Renal cortical epithelial cell (primary cell): ENCODE measurements at places on chromosomes 6 and 20. TPM values are rescaled to one million over a fixed set of nuclear protein-coding genes. Genes with fewer than 3 reads are reported as not detected.

The C6orf132 gene
- 6.9 and 16.3 TPM in 2 replicates for total RNA-seq

- DNase-seq, result no peak
These were observed 167.0 kb downstream of the PREX1 start for GRCh38 chr20:48660788-48661187.

The RCAN2 gene
- total RNA-seq, result 1.6 and 3.1 TPM in 2 replicates

The SCGN gene
- total RNA-seq, result 0.20 TPM in 1 of 2 replicates, not detected in the other

DNA sequence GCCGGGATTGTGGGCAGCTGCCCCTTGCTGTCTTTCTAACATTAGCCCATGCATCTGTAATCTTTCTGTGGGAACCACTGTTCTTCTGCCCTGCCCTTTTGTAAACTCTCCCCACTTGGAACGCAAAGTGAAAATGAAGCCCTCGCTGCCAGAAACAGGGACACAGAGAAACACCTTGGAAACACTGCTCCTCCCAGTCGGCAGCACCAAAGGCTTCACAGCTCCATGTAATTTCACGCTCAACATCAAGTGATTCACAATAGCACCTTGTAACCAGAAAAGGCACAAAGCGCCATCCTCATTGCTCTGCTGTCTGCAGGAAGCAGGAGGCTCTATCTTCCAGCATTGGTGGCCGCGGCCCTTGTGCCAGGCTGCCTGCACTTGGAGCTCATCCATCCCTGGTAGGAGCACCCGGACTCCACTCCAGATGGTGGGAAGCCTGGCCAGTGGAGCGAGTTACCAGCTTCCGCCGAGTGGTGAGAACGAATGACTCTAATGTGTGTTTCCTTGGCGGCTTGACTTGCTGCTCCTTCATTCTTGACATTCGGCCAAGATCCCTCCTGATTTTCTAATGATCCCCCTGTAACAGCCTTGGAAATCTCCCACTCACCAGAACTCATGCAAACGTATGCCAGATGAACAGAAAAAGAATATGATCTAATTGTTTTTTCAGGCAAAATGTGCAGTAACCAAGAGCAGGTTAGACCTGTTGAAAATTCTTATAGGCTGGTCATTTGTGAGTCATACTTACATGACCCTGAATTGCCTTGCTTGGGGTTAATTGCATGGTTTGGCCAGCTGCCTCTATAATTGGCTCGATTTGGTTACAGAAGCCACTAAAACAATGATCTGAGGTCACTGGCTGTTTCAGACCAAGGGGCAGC lies 169.1 kb upstream of the CDYL start:
- DNase-seq, result peak; percentile 98

- no peak for DNase-seq
These were observed 2.3 kb upstream of the SCAND1 start for GRCh38 chr20:35956616-35957015.

DNA sequence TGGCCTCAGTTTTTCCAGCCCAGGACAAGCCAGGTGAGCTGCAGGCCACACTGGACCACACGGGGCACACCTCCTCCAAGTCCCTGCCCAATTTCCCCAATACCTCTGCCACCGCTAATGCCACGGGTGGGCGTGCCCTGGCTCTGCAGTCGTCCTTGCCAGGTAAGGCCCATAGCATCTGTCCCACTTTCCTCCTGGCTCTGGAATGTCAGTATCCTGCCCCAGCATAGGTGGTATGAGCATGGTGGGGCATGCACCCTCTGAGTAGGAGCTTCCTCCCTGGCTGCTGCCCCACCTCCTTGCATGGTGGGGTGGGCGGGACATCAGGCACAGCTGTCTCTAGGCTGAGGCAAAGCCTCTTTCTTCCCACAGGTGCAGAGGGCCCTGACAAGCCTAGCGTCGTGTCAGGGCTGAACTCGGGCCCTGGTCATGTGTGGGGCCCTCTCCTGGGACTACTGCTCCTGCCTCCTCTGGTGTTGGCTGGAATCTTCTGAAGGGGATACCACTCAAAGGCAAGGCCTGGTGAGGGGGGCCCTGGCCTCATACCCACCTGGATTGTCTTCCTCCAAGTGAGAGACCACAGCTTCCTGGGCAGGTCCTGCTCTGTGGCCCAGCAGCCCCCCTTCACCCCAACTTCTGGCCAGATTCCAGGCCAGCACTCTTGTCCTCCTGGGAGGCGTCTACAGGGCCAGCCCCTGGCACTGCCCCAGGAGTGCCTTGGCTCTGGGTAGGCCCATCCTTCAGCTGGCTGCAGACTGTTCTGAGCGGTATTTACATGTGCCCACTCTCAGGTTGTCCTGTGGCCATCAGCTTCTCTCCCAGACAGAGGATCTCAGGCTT lies 9.1 kb downstream of the PI16 start:
- no peak for DNase-seq

DNA sequence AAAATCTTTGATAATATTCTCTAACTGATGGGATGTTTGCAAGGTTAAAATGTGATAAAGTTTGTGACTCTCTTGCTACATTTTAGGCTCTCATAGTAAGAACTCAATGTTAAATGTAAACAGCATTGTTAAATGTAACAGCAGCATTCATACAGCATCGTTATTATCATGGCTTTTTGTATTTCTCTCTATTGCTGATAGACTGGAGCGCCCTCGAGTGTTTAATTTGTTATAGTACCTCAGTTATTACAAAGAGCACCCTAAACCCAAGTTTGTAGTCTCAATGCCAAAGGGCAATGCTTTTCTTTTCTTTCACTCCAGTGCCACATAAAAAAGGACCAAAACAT lies 14.9 kb upstream of the TTPAL start:
- peak; percentile 41 for DNase-seq

GRCh38 chr6:41605649-41606048 lies 32.6 kb upstream of the MDFI start:
- no peak for DNase-seq

- no peak for DNase-seq
These were observed 19.6 kb upstream of the ARMH2 start for GRCh38 chr6:24818346-24818745.

DNA sequence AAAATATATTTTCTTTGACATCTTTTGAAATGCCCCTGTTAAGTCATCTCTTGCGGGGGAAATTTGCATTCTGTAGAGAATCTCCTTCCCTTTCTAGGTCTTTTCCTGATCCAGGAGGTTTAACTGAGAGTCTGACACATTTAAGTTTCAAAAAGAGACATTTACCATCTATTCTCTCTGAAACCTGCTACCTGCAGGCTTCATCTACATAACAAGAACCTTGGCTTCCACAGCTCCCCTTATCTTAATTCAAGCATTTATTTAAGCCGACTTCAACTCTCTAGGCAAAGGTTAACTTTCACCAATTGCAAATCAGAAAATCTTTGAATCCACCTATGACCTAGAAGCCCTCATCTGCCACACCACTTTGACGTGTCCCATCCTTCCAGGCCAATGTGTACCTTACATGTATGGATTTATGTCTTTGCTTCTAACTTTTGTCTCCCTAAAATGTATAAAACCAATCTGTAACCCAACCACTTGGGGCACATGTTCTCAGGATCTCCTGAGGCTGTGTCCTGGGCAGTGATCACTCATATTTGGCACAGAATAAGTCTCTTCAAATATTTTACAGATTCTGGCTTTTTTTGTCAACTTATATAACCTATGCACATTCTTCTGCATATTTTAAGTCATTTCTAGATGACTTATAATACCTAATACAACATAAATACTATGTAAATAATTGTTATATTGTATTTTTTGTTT lies 666.7 kb downstream of the UTRN start:
- no peak for DNase-seq

The WASF1 gene
- total RNA-seq, result 8.0 and 22.8 TPM in 2 replicates

DNA sequence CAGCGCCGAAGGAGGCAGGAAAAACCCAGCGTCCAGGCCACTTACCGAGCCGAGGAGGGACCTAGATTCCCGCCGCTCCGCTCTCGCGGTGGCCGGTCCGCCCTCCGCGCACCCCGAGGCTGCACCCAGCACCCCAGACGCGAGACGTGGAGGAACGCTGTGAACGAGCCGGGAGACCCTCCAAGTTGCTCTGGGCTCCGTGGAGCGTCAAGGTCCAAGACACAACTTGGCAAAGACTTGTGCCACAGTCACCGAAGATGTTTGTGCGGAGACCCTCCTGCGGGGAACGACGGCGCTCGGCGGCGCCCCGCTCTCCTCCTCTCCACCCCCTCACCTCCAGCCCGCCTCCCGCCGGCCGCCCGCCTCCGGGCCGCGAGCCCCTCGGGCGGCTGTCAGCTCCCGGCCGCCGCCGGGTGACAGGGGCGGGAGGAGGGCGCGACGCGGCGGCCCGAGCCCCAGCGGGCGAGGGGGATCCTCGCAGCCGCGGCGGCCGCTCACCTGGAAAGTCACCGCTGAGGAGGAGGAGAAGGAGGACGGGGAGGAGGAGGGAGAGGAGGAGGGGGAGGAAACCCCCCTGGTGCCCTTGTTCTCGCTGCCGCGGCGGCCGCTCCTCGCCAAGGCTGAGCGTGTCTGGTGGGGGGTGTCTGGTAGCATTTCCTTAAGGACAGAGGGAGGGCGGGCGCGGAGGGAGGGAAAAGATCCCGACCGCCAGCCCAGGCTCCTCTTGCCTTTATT lies 637 bp upstream of the HIVEP2 start:
- no peak for DNase-seq

GRCh38 chr6:51678905-51679620 lies 408.4 kb downstream of the PKHD1 start:
- DNase-seq, result peak; percentile 72

DNA sequence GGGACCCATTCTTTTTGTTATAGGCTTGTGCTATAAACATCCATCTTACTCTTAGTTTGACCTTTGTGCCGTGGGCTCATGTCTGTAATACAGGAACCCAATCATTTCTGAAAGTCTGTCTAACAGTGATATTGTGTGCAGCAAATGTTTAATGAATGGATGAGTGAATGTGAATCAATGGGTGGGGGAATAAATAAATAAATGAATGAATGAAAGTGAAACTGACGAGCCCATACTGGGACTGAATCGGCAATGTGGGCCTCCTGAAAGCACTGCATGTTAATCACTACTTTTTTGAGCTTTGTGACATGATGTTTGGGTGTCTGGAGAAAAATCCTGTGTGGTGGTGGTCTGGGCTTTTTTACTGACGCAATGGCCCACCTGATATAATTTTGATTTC lies 175.0 kb downstream of the GMPR start:
- no peak for DNase-seq

DNA sequence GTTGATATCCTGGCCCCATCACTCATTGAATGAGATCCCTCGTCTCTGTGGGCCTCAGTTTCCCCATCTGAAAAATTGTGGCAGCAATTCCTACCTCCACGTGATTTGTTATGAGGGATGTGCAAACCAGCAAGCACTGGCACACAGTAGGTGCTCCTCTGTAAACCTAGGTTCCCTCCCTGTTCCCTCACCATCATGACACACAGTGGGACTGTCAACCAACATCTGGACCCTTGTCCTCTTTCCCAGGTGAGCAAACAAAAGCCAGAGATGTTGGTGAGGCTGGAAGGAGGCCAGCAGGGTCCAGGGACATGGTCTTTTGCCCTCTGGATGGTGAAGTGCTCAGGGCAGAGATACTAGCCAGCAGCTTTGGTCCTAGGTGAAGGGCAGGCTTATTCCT lies 26.1 kb downstream of the RSPO4 start:
- DNase-seq, result no peak

DNA sequence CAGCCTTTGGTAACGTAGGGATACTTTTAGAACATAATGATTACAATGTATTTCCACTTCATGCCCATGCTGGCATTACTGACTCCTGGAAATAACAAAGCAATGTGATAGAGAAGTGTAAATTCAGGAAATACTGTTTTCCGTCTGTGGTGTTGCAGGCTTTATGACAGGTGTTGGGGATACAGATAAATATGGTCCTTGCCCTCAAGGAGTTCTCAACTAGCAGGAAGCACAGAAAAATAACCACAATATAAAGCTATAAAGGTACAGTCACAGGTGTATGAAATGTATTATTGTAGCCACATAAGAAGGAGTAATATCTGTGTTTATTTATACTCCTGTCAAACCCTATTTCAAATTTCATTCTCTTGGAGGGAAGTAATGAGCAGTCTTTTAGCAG lies 12.9 kb upstream of the LAMP5 start:
- no peak for DNase-seq
